IPS DF 6.9 (cell line): ENCODE measurements at places on chromosomes 16 and 17.

DNA sequence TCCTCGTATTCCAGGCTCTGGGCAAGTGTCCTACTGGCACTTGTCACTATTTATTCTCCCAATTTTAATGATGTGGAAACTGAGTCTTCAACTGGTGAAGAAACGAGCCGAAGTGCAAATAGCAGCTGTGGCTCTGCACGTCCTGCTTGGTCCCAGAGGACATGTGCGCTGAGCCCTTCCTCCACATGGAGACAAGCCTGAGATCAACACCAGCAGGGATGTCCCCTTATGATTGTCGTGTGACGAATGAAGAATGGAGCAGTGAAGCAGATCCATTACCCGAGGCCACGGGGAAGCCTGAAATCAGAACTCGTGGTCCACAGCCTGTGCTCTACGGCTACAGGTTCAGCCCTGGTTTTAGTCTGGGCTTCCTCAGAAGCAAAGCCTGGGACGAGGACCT lies 61.0 kb downstream of the FOXL1 start:
- DNase-seq = no peak

DNA sequence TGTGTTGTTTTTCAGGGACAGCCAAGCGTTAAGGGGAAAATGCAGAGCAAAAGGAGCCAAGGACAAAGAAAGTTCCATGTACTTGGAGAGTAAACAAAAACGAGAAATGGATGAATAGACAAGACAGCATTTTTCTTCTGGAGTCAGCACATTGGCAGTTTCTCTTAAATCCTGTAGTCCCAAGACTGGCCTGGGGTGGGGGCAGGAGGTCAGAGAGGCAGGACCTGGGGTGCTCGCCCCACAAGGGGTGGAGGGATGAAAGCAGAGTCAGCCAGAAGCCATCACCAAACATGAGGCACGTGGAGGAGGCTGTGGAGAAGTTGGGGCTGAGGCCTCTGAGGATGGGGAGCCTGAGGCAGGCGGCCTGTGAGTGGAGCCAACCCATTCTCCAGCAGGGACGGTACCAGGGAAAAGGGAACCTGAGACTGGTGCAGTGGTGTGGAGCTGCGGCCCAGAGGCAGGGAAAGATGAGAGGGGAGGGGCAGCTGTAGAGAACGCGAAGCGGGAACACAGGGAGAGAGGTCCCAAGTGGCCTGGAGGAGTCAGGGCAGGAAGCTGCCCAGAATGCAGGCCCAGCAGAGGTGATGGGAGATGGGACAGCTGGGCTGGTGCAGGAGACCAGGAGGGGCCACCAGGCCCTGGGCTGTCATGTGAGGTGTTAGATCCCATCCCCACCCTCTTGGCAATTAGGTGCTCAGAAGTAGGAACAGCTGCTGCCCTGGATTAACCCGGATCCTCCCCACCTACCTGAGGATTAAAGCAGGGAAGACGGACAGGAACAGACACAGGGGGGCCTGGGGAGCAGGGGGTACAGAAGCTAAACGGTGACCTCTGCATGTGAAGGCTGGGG lies 3.3 kb downstream of the TLCD3B start:
- DNase-seq = no peak

DNA sequence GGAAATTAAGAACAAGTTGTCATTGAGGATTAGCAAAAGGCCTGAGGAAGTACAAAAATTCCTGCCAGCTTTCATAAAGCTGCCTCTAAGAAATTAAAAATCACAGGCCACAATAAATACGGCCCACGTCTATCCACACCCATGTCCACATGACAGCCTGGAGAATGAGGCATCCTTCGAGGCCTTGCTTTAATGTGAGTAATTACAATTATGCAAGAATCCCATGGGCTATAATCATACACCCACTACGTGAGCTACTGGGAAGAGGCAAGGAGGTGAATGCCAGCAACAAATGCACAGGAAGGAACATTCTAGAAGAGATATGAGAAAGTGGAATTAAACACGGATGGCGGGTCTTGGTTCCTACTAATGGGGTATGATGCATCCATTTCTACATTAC lies 65.4 kb upstream of the ZFHX3 start:
- no peak for DNase-seq

DNA sequence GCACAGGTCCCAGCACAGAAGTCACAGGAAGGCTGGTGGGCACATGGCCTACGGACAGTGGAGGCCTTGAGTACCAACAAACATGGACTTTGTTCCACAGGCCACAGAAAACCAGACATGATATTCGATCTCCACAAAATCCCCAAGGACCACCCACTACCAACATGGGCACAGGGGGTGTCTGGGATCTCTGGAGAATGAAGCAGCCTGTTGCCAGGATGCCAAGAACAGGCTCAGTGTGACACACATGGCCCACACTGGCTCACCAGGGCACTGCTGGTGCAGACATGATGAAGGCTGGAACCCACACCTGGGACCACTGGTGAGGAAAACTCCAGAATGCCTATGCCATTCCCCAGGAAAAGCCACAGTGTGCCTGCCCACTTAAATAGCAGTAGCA lies 120.2 kb downstream of the C16orf78 start:
- no peak for DNase-seq

DNA sequence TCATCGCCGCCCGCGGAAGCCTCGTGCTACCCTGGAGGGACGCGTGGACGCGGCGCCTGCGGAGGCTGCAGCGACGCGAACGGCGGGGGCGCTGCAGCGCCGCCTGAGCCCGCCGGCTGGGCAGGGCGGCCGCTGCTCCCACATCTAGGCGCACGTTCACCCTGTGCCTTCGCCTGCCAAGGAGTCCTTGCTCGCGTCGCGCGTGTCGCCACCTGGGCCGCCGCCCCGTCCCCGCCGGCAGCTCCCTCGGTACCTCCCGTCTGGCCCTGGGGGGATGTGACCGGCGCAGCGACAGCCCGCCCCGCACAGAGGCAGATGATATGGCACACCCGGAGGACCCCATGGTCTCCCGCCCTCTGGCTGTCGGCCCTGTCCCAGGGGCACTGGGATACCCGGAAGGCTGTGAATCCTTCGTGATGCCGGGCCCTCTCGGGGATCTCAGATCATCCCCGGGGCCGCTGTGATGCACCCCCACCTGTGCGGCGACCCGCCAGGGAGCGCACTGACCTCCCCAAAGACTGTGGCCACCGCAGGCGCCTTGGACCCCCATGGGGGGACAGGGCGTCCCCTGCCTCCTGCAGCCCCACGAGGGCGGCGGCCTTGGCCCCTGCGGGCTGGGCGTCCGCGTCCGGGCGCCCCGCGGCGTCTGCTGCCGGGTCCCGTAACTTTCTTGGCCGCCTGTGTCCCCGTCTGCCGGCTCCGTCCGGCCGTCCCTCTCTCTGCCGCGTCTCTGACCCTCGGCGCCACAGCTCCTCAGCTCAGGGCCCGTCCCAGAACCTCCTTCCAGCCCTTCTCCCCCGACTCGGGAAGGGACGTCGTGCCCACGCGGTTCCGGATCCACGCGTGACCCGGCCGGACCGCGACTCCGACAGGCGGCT lies 689 bp upstream of the TBC1D24 start:
- DNase-seq = no peak

DNA sequence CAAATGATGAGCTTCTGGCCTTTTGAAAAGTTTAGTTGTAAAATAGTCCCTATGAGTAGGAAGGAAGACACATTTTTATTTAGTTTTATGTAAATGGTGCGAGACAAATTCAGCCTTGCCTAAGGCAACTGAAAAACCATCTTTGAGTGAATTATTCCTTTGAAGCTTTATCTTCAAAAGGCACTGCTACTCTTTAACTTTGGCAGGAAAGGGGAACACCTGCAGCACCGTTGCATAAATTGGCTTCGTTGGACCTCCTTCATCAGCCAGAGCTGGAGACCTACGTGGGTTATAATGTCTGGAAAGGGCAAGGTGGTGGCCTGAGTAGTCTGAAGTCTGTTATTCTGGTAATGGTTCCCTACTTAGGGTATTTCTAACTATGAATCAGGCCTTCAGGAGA lies 373.5 kb downstream of the KCNJ2 start:
- no peak for DNase-seq

GRCh38 chr17:2735896-2736295 lies 13.6 kb downstream of the CCDC92B start:
- no peak for DNase-seq

- no peak for DNase-seq
These were observed 20.1 kb downstream of the CIITA start for GRCh38 chr16:10897134-10897533.

DNA sequence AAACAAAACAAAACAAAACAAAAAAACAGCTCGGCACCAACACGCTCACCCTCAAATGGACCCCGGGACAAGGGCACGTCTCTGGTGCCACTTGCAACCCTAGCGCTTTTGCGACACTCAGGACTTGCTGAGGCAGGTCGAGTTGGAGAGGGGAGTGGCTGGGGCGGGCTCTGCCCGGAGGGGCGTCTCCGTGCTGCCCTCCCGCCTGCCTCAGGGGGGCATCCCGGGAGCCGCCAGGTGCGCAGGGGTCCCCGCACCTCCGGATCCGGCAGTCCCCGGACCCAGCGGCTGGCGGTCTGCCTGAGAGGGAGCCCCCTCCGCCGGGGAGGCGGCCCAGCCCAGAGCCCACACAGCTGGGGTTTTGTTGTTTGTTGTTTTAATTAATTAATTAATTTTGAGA lies at the start of gene SLC52A1:
Gene SLC52A1, minus strand, starts transcription at position 112 of the 400 bp plus-strand sequence. CDS start 820 bp downstream, outside the sequence.
- DNase-seq = no peak
